SJCRH30 (cell line): ENCODE measurements at places on chromosomes 7 and 10. TPM values are rescaled to one million over a fixed set of nuclear protein-coding genes. Genes with fewer than 3 reads are reported as not detected.

The PRR15 gene
- total RNA-seq, result not detected in 2 replicates

DNA sequence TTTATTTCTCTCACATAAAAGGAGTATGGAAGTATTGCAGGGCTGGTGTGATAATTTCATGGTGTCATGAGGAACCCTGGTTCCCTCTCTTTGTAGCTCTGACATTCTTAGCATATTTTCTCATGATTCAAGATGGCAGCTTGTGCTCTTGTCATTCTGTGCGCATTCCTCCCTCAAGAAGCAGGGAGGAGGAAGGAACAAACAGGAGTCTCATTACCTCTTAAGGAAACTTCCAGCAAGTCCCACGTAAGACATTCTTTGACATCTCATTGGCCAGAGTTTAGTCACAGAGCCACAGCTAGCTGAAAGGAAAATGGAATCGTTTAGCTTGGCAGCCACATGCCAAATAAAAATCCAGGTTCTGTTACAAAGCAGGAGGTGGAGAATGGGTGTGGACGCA, 546.8 kb downstream of the LRMDA start:
- H3K4me1 ChIP-seq, result no peaks in the 10 kb centered on the region
- H3K36me3 ChIP-seq, result no peaks in the 10 kb centered on the region
- DNase-seq, result no peak

GRCh38 chr7:45085619-45086200, 3.1 kb downstream of the NACAD start:
- H3K4me1 ChIP-seq, result no peaks in the 10 kb centered on the region
- no peaks in the 10 kb centered on the region for H3K27me3 ChIP-seq
- no peak overlapping the region for H3K27ac ChIP-seq
- DNase-seq, result no peak
- no peaks in the 10 kb centered on the region for H3K36me3 ChIP-seq

The SERPINE1 gene
- total RNA-seq, result 1.2 and 1.7 TPM in 2 replicates

The CH25H gene
- total RNA-seq, result 0.22 TPM in 1 of 2 replicates, not detected in the other

DNA sequence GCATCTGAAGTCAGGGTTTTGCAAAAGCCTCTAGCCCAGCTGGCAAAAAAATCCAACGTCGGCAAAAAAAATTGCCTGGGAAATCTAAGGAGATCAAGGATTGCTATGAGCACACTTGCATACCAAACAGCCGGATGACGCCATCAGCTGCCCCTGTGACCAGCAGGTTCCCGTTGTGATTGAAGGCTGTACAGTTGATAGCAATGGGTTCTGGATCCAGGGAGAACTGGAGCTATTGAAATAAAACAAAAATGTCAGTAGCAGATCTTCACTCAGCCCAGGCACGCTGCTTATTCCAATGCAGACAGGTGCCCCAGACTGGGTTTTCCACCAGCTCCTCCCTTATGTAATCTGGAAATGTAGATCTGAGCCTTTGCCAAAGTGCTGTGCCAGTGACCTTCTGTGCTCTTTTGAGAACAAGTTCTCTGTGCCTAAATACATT, 18.7 kb upstream of the CYREN start:
- no peak overlapping the region for H3K4me3 ChIP-seq
- peaks cover 7% of the 10 kb centered on the region for H3K36me3 ChIP-seq
- no peaks in the 10 kb centered on the region for H3K4me1 ChIP-seq
- no peak overlapping the region for H3K27ac ChIP-seq
- DNase-seq, result no peak

The HOXA2 gene
- 2.8 and 4.2 TPM in 2 replicates for total RNA-seq

DNA sequence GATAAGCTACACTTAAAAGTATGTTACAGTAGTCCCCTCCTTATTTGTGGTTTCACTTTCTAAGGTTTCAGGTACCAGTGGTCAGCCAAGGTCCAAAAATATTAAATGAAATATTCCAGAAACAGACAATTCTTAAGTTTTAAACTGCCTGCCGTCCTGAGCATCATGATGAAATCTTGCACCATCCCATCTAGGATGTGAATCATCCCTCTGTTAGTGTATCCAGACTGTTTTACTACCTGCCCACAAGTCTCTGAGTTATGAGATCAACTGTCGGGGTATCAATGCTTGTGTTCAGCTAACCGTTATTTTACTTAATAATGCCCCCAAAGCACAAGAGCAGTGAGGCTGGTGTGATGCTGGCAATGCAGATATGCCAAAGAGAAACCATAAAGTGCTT, 11.4 kb downstream of the KDM7A start:
- no peak overlapping the region for H3K4me3 ChIP-seq
- no peak overlapping the region for H3K27ac ChIP-seq
- DNase-seq, result no peak
- 0 out of 2 replicates have a peak, but pooled peaks cover 5% of the 10 kb centered on the region for H3K27me3 ChIP-seq

GRCh38 chr10:110171032-110171431, 36.4 kb upstream of the MXI1 start:
- H3K4me3 ChIP-seq, result no peak overlapping the region

The IFIT3 gene
- total RNA-seq, result 0.73 and 0.76 TPM in 2 replicates

GRCh38 chr7:134988161-134988560, 1.9 kb downstream of the AGBL3 start:
- no peaks in the 10 kb centered on the region for H3K27me3 ChIP-seq
- H3K4me1 ChIP-seq, result peaks cover 28% of the 10 kb centered on the region
- no peaks in the 10 kb centered on the region; the same call in 1 of the 2 replicates for H3K36me3 ChIP-seq
- no peak overlapping the region for H3K27ac ChIP-seq
- DNase-seq, result no peak

- H3K27me3 ChIP-seq, result no peaks in the 10 kb centered on the region; the same call in 1 of the 2 replicates
- no peak overlapping the region for H3K27ac ChIP-seq
- no peak overlapping the region for H3K4me3 ChIP-seq
- peak; percentile 78 for DNase-seq
- no peaks in the 10 kb centered on the region for H3K36me3 ChIP-seq
- H3K4me1 ChIP-seq, result no peaks in the 10 kb centered on the region
Observed at GRCh38 chr7:127447326-127447945, 54.9 kb upstream of the ZNF800 start.

The HOXA11 gene
- 5.0 and 5.8 TPM in 2 replicates for total RNA-seq

DNA sequence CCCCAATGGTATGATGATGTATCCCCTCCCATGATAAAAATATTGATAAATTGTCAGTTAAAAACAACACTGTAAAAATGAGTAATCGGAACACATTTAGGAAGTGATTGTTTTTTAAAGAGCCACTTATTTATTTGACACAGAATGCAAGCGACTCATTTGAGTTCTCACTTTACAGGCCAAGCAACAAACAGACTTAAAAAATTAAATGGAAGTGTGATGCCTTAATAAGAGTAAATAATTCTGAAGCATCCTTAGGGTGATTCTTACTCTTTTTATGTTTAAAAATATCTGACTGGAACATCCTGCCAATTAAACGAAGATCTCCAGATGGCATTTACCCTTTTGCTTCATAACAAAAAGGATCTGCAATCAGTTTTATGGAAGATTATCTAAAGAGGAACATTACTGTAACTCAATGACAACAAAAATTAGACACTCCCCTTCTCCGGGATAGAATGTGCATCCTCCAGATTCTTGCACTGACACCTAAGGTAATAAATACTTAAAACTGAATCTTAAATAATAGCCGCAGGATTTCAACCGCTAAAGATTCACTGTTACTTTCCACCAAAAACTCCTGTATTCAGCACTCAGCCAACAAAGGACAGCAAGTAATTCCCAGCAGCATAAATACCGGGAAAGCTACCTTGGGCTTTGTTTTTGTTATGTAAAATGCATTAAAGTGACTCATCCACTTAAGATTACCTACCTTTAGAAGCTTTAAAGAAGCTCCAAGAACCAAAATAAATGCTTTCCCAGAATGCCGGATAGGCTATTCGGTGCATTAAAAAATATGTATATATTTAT, 1.7 kb downstream of the CACNA2D1 start:
- H3K27me3 ChIP-seq, result no peaks in the 10 kb centered on the region
- H3K4me1 ChIP-seq, result peaks cover 14% of the 10 kb centered on the region; the same call in 1 of the 2 replicates
- H3K27ac ChIP-seq, result peak overlapping the region; percentile 91
